AG04449 (cell line): ENCODE measurements at places on chromosomes 7 and 10.

- DNase-seq: no peak
Measured at GRCh38 chr7:38020121-38020785, 99.8 kb downstream of the EPDR1 start.

GRCh38 chr10:68861253-68861652 lies 33.9 kb downstream of the STOX1 start:
- no peak for DNase-seq

- DNase-seq: no peak
Measured at GRCh38 chr10:125543796-125544195, 139.2 kb downstream of the TEX36 start.

DNA sequence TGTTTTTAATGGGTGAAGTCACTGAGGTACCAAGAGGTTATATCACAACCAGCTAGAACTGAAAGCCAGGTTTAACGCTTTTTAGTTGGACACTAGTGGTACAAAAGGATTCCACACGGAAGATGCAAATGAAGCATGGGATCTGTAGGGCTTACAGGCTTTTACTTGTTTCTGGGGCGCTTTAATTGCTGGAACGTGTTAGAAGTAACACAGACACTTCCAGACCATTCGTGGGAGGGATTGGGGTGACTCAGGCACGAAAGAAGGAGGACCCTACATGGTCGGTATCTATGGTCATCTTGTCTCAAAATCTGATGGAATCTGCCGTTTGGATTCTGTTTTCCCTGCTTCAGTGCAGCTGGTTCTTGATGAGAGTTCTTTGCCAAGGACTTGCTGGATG lies 1.0 kb downstream of the YKT6 start:
- no peak for DNase-seq

DNA sequence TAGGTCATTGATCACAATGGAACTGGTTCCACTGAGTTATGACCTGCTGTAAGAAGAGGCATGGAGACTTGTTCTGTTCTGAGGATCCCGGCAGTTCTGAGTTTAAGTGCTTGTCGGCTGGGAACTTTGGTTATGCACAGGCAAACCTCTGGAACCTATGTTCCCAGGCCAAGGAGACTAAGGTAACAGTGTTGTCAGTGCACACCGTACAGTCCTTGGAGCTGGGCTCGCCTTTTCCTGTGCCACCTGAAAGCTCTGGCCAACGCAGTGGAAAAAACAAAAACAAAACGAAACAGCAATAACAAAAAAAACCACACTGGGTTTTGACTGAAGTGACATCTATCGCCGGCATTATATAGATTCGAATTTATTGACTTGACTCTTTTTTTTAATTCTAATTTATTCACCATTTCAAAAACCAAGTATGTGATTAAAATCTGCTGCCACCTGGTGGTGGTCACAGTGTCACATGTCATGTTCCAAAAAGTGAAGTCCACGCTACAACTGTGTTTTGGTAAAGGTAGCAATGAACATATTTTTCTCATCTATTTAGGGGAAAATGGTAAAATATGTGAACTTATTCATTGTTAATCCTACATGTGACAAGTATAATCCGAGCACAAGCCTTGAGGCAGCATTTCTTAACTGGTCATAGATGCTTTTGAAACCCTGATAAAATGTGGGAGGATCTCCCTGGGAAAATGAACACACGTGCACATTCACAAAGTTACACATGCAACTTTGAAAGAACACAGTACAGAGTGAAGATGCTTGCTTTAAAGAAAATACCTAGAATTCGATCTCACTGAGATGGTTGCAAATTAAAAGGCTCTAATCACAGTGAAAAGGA lies 113.8 kb upstream of the PPP2R2D start:
- no peak for DNase-seq

- no peak for DNase-seq
Measured at GRCh38 chr10:2882628-2883027, 184.7 kb upstream of the PFKP start.

- no peak for DNase-seq
Measured at GRCh38 chr10:100960251-100960650, 9.1 kb upstream of the SEMA4G start.

GRCh38 chr10:103620352-103620740 lies 126.8 kb downstream of the NEURL1 start:
- DNase-seq: no peak

DNA sequence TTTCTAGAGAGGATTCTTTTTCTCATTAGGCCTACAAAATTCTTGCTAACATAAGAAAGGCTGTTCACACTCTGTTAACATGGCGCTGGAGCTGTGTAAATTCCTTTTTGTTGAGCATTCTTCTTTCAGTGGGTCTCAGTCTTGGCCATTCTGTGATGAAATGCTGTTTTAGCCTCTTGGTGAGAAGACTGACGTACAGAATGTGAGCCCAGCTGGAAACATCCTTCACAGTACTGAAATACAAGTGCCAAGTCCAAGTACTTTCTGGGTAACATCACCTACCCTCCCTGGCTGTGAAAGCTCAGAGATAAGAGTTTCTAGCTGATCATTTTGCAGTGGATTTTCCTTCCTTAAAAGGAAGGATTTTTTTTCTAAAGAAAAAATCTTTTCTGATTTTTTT lies 231.8 kb downstream of the AHR start:
- DNase-seq: peak; percentile 82

GRCh38 chr10:61993711-61994401 lies 92.4 kb downstream of the ARID5B start:
- no peak for DNase-seq

DNA sequence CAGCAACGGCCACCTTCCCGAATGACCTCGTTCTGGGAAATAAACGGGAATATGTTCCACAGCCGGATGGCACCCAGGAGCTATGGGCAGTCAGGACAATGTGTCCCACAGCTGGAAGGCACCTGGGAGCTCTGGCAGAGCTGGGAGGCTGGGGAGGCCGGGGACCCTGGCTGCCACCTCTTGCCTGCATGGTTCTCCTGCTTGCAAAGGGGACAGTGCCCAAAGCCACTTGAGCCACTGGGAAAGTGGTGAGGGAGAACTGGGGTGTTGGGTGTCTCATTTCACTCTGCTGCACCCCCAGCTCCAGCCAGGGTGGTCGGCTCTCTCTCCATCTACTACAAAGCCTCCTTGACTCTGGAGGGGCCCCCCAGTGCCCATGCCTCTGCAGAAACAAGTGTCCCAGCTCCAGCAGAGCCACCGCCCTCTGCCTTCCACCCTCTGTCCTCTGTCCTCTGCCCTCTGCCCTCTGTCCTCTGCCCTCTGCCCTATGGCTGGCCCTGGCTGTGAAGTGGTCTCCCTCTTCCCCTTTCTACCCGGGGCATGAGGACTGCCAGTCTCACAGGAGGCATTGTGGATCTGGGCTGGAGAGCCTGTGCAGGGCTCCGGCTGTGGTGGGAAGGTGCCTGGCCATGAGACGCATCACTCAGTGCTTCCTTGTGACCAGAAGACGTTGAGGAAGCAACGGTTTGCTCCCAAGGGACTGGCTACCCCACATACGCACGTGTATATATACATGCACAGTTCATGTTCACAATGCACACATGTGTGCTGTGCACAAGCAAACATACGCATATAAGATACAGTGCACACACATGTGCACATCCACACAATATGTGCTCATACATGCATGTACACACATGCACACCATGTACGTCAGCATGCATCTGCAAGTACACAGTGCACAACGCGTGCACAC lies 21.5 kb upstream of the INPP5A start:
- no peak for DNase-seq

DNA sequence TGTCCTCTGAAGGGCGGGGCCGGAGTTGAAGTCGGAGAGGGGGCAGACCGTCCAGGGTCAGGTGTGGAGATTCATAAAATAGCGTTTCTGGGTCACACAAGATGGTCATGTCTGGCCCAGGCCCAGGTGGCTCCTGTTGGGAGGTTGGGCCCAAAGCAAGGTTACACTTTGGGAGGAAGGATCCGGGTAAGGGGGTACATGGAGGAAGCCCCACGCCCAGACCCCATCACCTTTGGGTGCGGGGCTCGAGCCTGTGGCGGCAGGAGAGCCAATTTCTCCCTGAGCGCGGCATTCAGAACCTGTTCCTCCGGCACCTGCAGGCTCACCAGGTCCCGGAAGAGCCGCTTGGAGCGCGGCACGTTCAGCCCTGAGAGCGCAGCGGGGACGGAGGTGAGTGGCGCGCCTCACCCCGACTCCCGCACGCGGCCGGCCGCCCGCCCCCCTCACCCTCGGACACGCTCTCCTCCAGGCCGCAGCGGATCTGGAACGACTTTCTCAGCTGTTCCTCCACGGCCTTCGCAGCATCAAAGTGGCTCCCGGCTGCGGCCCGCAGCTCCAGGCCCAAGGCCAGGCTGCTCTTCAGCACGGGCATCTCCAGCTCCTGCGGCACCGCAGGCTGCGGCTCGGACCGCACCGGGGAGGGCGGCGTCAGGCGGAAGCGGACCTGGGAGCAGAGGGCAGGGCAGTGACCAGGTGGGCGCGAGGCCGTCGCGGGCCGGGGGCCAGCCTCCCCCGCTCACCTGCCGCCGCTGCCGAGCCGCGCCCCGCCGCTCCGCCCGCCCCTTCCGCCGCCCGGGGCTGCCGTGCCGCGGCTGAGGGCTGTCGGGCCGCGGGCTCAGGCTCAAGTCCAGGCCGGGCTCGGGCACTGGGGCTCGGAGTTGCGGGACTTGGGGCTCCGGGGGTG lies 644 bp downstream of the PPP1R35 start:
- DNase-seq: no peak

GRCh38 chr7:109637428-109637990 lies 1067.8 kb downstream of the DNAJB9 start:
- no peak for DNase-seq

DNA sequence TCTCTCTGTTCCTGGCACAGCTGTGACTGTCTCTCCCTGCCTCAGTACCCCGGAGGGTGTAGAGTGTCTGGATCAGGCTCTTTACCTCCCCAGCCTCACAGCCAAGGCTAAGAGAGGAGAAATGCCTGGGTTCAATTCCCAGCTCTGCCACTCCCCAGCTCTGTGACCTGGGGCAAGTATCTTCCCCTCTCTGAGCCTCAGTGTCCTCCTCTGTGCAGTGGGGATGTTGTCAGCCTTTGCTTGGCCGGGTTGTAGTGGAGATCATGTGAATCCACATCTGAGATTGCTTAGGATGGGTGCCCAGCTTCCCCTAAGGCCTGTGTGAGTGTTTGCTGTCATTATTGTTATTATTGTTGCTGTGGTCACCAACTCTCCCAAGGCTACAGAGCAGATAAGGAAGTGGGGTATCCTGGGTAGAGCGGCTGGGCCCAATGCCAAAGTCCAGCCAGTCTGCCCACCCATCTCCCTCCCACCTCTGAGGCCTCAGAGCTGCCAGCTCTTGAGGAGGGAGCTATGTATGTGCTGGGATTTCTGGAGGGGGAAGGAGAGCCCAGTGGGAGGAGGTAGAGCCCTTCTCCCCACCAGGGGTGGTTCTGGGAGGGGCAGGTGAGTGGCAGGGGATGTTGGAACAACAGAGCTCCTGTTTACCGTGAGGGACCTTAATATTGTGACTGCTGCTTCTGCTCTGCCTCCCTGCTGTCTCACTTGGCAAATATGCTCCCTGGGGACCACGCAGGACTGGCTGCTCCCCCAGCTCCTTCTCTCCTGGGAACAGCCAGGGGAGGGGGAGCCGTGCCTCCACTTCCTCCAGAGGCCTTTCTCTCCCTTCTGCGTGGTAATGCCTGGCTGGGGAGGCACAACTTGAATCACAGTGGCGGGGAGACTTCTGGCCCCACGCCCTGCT lies 170.5 kb downstream of the RPS24 start:
- DNase-seq: no peak

DNA sequence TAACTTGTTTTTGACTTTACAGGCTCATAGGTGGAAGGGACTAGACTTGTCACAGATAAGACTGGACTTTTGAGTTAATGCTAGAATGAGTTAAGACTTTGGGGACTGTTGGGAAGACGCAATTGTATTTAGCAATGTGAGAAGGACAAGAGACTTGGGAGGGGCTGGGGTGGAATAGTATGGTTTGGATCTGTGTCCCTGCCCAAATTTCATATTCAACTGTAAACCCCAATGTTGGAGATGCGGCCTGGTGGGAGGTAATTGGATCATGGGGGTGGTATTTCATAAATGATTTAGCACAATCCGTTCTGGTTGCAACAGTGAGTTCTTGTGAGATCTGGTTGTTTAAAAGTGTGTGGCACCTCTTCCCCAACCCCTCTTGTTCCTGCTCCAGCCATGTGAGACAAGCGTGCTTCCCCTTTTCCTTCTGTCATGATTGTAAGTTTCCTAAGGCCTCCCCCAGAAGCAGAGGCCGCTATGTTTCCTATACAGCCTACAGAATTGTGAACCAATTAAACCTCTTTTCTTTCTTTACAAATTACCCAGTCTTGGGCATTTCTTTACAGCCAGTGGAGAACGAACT lies 22.6 kb downstream of the RNF216 start:
- DNase-seq: no peak

DNA sequence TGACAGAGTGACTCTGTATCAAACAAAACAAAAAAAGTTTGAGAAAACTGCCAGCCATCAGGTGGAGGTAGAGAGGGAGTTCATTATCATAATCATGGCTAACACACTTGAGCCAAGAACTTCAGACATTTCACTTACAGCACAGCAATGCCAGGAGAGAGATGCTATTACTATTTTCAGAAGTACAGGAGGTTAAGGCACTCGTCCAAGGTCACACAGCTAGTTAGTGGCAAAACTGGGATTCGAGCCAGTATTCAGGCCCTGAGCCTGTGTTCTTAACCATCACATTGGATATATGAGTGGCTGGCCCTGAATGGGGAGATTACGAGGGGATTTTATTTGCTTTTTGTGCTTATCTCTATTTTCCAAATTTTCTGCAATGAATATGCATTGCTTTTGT lies 24.8 kb upstream of the UNC5B start:
- DNase-seq: no peak

- no peak for DNase-seq
Measured at GRCh38 chr7:67518580-67518979, 521.9 kb downstream of the TYW1 start.

- DNase-seq: no peak
Measured at GRCh38 chr7:26680587-26680986, 183.8 kb downstream of the SKAP2 start.

DNA sequence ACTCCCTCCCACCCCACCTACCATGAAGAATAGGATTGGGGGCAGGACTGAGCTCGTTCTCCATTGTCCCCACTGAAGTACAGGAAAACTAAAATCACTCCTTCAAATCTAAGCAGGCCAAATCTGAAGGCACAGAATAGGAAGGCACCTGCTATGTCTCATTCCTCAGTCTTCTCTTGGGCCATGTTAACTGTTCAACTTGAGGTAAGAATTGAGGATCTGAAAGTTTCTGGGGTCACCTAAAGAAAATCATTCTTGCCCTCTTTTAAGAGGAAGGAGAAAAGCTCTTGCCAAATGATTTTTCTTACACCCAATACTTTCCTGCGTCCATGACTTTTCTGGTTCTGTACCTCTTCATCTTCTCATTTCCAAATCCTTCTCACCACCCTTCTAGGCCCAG lies 4.9 kb downstream of the CPN1 start:
- DNase-seq: no peak
